ENCODE measurements at places on chromosomes 3 and 15. TPM values are rescaled to one million over a fixed set of nuclear protein-coding genes. Genes with fewer than 3 reads are reported as not detected.

GRCh38 chr15:25248583-25249235 is 190.1 kb downstream of the UBE3A start:
- DNase-seq, result no peak

MAP6D1 gene
- 3.7 TPM for total RNA-seq

DNA sequence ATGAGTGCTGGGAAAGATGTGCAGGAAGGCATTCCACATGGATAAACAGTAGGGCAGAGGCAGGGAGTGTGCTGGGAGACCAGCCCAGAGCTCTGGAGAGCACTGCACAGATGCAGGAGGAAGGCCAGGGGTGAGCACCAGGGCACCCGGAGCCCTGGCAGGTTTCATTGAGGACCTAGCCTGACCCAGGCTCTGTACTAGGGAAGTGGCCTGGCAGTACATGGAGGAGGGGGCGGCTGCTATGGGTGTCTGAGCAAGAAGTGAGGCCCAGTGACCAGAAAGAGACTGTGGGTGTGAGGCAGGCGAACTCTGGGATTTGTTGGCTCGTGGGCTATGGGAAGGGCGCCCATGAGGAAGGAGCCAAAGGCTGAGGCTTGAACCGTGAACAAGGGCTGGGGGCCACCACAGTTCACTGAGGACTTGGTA is 139.1 kb downstream of the DNAJB8 start:
- DNase-seq, result no peak

DNA sequence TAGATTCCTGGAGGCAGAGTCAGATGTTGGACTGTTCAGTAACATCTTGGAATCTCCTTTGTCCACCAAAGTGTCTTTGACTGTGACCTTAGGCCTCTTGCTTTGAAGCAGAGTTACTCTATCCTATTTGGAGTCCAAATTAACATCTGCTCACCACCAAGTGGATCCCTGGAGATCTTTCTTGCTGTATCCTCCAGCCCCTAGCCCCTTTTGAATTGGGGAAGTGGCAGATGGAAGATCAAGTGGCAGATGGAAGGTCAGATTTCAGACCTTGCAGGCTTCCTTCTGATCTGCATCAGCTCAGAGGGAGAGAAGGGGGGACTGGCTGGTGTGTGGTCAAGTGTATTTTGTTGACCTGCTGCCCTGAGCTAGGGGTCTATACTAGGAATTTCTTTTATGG is 125.0 kb upstream of the ROPN1 start:
- DNase-seq, result no peak

DNA sequence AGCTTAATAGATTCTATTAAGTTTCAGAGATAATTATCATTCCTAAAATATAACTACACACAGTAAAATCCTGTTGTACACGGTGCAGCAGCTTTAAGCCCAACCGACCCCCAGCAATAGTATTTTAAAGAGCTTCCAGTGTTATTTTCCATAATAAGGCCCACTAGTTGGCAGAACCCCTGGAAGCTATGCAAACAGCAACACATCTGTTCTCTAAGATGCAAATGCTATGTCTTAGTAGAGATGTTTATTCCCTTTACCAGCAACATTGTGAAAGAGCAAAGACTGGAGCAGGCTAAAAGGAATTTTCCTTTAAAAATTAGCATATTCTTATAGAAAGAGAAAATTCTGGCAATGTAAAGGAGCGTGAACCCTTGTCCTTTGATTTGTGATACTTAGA is 819.7 kb upstream of the ALCAM start:
- no peak for DNase-seq

DNA sequence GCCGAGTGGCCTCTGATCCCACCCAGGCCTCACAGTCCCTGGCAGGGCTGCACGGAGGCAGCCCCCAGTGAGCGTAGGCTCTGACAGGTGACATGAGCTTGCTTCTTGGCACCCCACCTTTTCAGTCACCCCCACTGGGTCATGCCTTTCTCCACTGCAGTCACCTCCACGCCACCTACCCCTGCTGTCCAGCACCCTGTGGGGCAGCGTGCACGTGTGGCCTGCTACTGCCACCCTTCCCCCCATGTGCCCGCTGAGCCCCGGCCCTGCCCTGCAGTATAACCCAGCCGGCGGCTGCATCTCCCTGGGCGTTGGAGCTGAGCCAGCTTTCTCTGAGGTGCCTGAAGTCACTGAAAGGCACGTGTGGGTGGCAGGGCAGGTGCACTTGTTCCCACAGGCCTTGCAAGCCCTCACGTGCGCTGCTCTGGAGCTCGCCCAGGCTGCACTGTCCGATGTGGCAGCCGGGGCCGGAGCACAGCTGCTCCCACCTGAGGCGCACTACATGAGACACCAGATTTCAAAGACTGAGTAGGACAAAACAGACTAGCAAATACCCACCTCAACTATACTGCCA is 65.6 kb downstream of the NIPA2 start:
- DNase-seq, result no peak

GRCh38 chr15:39599871-39600270 is 19.0 kb downstream of the THBS1 start:
- no peak for DNase-seq

MYLK gene
- total RNA-seq, result not detected

DNA sequence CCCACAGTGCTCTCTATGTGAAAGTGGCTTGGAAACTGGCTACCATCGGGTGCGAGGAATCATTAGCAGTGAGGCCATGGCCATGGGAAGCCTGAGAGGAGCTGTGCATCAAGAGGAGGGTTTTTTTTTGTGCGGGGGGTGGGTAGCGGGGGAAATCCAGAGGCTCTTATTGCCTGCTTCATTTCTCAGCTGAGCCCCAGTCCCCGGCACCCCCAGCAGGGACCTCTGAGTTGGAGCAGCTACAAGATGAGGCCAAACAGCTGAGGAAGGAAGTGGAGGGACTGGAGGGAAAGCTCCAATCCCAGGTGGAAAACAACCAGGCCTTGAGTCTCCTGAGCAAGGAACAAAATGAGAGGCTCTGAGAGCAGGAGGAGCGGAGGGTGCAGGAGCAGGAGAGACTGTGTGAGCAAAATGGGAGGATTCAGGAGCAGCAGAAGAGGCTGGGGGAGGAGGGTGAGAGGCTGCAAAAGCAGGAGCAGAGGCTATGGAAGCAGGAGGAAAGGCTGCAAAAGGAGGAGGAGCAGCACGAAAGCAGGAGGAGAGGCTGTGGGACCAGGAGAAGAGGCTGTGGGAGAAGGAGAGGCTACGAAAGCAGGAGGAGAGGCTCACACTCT is 76.7 kb downstream of the ADAMTS7 start:
- no peak for DNase-seq

- no peak for DNase-seq
Measured at GRCh38 chr3:169085827-169086226, 577.7 kb downstream of the MECOM start.

MME gene
- total RNA-seq, result not detected
